Activated gamma-delta T cell treated with Interleukin-2 at 50 U/mL for 16 hours (primary cell): ENCODE measurements at places on chromosomes 11 and 22.

GRCh38 chr22:40194656-40195055 lies 16.9 kb downstream of the TNRC6B start:
- no peak for DNase-seq

DNA sequence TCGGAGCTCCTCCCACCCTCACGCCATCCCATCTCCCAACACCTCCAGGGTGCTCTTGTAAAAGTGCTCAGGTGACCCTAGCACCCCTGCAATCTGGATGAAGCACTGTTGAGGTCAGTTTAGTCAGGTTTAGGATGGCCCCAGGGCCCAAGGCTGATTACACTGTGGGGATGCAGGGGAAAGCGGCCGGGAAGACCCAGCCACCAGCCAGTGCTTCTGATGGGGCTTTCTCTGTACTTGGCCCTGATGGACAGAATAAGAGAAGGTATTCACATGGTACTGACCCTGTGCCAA lies 28.7 kb downstream of the TPBGL start:
- DNase-seq: no peak

DNA sequence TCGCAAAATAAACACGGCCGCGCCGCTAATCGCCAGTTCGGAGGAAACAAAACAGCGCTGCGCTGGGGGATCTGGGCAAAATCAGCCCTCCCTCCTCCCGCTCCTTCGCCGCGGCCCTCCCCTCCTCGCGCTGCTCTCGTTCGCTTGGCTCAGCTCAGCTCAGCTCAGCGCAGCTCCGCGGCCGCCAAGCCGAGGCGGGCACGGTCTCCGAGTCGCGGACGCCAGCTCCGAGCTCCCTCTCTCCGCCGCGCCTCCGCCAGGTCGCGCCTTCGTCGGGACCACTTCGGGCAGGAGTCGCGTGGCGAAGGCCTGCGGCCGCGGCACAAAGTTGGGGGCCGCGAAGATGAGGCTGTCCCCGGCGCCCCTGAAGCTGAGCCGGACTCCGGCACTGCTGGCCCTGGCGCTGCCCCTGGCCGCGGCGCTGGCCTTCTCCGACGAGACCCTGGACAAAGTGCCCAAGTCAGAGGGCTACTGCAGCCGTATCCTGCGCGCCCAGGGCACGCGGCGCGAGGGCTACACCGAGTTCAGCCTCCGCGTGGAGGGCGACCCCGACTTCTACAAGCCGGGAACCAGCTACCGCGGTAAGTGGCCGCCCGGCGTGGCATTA lies at the start of gene SPON1:
TSS of gene SPON1 (plus strand) at position 162 of the 607 bp plus-strand sequence. CDS start at position 344, 182 bp downstream.
- DNase-seq: peak; percentile 47

- DNase-seq: peak; percentile 11
These were observed 16.1 kb downstream of the ALKBH8 start for GRCh38 chr11:107549253-107549953.

GRCh38 chr11:1130276-1131032 lies 27.3 kb upstream of the MUC5AC start:
- DNase-seq: peak; percentile 3
